Progenitor cell of endocrine pancreas (in vitro differentiated cells): ENCODE measurements at places on chromosomes 11 and 22.

DNA sequence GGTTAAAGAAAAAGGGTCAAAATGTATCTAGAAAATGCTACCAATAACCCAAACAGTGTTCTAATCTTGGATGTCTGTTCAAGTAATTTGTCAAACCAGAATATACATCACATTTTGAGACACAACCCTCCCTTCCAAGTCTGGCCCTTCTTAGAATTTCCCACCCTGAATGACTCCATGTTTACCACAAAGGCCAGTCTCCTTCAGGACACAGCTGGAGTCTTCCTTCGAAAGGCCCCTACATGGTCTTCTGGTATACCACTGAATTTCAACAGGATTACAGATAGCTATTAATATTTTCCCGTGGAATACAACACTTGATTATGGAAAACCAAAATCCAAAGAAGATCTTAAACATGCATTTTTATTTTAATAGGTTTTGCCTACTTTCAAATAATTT is 10.2 kb downstream of the CCDC34 start:
- DNase-seq = no peak

GRCh38 chr11:83349296-83349695 is 63.1 kb upstream of the CCDC90B start:
- no peak for DNase-seq

GRCh38 chr11:116864531-116864930 is 27.1 kb upstream of the APOA1 start:
- DNase-seq = no peak

DNA sequence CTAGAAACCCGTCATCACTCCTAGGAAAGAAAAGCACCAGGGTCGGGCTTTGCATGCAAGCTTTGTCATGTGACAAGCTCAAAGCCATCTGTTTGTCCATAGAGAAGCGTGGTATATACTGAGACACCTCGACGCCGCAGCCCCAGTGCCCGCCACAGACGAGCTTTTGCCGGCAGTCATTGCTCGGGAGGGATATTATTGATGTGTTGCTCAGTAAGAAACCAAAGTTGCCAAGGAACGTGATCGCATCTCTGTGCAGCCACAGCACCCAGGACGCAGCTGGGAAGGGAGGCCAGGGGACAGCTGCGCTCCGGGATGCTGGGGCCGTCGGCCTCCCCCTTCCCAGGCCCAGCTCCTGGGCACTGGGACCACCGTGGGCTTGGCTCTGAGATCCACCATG is 89.5 kb upstream of the KCNQ1OT1 start:
- peak; percentile 7 for DNase-seq

DNA sequence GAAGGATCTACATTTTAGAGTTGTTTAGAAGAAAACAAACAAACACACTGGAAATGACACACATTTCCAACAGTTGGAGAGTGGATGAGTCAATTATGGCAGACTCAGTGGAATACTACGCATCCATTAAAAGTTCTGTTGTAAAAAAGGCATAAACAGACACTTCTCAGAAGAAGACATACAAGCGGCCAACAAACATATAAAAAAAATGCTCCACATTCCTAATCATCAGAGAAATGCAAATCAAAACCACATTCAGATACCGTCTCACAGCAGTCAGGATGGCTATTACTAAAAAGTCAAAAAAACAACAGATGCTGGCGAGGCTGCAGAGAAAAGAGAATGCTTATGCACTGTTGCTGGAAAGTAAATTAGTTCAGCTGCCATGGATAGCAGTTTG is 298.2 kb downstream of the DDX10 start:
- no peak for DNase-seq

DNA sequence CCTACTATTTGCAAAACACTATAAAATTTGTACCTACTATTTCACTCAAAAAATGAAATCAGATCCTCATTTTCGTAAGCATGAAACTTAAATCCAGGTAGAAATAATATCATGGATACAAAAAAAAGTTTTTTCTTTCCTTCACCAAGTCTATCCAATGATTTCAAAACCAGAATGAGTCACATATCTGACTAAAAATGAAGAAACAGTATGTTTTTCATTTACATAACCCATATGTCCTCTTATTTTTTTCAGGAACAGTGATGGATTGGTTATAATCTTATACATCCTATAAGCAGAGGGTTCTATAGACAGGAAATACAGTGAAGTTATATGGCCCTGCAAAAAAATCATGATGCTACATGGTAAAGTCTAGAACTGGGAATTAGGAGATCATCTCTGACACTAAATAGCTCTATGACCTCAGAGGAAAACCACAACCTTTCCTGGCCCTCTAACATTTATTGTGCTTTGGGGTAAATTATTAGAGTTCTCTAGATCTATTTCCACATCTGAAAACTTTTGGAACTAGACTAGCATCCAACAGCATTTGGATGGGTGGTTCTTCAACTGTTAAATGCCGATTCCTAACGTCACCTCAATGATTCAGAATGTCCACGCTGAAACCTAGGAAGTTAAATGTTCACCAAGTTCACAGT is 10.9 kb downstream of the MTMR2 start:
- no peak for DNase-seq

GRCh38 chr11:132258875-132259274 is 888.5 kb downstream of the NTM start:
- no peak for DNase-seq

- DNase-seq = no peak
Observed at GRCh38 chr11:7538031-7538430, 24.2 kb downstream of the PPFIBP2 start.

GRCh38 chr11:8099291-8099899 is 18.4 kb downstream of the TUB start:
- peak; percentile 68 for DNase-seq

DNA sequence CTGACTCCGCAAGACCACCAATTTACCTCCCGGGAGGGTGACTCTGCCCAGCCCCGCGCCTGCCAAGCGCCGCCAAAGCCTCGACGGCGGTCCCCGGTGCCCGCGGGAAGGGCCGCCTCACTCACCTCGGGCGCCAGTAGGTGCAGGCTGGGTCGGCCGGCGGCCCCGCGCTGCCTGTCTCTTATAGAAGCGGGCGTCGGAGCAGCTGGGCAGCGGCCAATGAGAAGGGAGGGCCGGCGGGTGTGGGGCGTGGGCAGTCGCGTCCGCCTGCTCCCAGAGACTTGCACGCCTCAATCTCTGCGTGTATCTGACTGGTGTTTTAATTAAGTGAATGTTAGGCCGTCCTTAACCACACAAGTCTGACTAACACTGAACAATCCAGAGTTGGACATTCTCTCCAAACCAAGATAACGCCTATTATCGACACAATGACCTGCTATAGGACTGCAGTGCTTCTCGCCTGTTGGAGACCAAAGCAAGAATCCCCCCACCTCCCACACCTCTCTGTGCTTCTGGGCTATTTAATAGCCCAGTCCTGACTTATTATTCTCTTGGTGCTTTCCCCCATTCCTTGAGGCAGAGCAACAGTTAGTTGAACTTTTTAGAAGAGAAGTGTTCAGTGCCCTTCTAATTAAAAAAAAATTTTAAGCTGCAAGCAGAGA is at the start of gene TPH1:
Gene TPH1, minus strand, starts transcription at position 154 of the 662 bp plus-strand sequence. CDS start 5,507 bp downstream, outside the sequence.
- peak; percentile 27 for DNase-seq

DNA sequence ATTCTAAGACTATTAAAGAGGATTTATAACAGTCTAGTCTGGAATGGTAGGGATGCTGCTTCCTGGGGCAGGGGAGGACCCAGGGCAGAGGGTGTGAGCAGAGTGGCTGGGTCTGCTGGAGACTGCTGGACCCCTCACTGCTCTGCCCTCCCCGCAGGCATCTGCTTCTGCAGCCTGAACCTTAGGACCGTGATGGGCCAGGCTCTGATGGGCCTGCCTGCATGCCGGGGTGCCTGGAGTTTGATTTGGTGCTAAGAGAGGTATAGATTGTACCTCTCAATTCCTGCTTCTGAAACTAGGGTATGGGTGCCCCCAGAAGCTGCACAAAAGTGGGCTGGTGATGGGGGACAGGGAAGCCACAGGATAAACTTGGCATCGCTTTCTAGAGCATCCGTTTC is 54.9 kb downstream of the CD82 start:
- no peak for DNase-seq

GRCh38 chr11:85902353-85902752 is 47.2 kb downstream of the CCDC83 start:
- no peak for DNase-seq

DNA sequence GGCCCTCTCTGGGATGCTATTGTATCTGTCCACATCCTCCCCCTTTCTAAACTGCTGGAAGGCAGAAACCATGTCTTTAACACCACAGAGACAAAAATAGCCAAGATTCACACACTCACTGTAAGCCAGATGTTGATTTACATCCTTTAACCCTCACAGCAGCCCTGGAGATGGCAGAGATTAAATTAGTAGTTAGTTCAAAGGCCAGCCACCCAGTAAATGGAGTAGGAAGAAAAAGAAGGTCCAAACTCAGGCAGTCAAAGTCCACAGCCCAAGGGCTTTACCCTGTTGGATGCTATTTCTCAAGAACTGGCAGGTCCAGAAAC is 2.1 kb upstream of the ZNHIT2 start:
- DNase-seq = no peak

GRCh38 chr11:102109896-102110760 is at the start of gene YAP1:
TSS of gene YAP1 (plus strand) at chr11:102110447. CDS start at chr11:102110849, 402 bp downstream.
- DNase-seq = peak; percentile 72

DNA sequence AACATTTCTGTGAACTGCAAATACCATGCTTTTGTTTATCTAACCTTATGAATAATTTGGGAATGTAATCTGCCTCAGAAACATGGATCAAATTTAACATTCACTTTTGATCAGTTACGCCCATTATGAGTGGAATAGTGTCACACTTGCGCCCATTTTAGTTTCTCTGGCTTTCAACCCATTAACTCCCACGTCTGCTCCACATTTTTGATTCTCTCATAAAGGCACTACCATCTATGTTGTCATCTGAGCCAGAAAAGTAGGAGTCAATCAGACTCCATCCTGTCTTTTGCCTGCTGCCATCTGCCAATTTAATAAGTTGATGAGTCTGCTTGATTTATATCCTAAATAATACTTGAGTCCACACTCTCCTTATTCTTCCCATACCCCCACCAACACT is 1090.7 kb downstream of the DLG2 start:
- no peak for DNase-seq

DNA sequence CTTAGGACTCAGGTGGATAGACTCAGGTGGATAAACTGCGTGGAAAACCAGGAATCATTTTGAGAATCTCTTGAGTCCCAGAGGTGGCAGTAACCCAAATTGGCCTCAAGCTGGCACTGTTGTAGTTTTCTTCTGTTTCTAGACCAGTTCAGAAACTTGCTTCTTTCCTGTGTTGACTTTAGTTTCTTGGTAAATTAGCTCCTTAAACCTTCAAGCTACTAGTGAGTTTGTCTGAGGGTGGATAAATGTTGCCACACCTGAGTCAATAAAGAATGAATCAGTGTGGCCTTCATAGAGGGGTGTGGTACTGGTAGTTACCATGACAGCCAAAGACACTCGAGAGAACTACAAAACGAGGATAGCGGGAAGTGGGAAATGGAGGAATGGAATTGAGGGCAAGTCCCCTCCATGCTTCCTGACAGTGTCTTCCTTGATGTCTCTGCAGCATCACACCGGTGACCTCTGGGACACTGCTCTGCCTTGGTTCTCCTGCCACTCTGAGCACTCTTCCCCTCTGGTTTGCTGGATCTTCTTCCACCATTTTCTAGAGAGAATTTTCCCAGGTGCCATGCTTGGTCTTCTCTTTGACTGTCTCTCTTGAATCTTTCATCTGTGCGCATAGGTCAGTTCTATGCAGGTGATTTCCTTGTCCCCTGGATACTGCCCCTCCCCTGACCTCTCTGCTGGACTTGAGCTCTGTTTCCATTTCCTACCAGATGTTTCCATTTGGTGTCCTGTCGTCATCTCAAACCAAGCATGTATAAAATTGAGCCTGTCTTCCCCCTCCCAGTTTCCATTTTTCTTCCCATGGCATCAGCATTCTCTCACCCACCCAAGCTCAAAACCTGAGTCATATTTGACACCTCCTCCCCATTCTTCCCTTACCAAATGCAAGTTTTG is 7.2 kb downstream of the POLD4 start:
- DNase-seq = no peak

DNA sequence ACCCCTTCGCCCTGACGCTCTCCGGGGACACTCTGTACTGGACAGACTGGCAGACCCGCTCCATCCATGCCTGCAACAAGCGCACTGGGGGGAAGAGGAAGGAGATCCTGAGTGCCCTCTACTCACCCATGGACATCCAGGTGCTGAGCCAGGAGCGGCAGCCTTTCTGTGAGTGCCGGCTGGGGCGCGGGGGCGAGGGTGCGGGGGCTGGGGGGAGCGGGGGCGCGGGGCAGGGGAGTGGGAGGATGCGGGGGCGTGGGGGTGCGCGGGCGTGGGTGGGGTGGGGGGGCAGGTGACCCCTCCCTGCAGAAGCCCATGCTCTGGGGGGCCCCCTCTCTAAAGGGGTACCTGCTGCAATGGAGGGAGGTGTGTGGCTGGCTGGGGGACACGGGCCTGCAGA is 51.4 kb downstream of the LRP5 start:
- no peak for DNase-seq

DNA sequence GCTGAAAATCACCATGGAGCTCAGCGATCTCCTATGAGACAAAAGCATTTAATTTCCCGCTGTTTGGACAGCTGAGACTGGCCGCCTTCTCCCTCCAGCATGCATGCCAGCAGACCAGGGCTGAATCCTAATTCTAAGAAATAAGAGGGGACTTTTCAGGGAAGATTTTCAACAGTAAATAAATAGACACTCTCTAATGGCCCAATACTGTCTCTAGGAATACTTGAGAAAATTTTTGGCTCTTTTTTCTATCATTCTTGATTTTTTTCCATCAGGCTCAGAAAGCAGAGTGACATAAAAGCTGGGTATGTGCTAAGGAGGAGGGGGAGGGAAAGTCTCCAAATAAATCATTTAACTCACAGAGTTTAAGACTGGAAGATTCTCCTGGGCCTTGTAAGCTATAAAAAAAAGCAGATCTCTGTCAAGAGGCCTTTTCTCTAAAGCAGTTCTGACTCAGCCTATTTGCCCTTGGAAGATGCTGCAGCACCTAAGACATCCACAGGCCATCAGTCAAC is 17.6 kb upstream of the SPON1 start:
- DNase-seq = no peak

GRCh38 chr11:10629411-10630002 is 61.0 kb upstream of the LYVE1 start:
- DNase-seq = no peak

GRCh38 chr22:46082633-46083032 is 67.7 kb upstream of the PPARA start:
- no peak for DNase-seq

DNA sequence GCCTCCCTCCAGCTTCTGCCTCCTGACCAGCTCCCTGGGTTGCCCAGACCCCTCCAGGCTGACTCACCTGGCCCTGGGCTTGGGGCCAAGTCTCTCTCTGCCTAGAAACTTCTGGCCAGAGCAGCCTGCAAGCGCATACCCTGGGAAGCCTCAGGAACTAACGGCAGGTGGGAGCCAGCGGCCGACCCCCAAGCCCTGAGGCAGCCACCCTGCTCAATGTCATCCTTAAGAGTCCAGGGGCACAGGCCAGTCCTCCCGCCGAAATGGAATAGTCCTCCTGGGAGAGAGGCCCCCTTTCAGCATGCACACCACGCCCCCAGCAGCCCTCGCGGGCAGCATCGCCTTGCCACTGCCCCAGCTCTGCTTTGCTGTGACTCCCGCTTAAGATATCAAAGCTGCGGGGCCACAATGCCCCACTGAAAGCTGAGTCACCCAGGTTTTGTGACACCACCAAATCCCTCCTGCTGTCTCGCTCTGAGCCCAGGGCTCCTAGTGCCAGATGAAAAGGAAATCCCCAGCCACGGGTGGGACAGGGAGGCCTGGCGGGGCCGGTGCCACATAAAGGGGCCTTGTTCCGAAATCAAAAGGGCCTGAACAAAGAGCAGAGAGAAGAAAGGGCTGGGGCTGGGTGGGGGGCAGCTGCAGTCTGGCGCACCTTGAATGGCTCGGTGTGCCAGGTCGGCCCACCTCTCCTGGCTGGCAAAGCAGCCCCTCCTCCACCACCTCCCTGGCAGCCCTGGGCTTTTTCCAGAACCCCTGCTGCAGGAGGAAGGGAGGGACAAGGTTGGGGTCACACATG is 21.4 kb upstream of the FGF3 start:
- DNase-seq = no peak
